ENCODE measurements at places on chromosomes 2 and 18.

GRCh38 chr2:73232403-73233153, 461 bp downstream of the PRADC1 start:
- peak; percentile 10 for DNase-seq

GRCh38 chr2:236631856-236632291, 62.2 kb downstream of the ACKR3 start:
- no peak for DNase-seq

GRCh38 chr2:23500836-23501235, 115.9 kb downstream of the KLHL29 start:
- no peak for DNase-seq

DNA sequence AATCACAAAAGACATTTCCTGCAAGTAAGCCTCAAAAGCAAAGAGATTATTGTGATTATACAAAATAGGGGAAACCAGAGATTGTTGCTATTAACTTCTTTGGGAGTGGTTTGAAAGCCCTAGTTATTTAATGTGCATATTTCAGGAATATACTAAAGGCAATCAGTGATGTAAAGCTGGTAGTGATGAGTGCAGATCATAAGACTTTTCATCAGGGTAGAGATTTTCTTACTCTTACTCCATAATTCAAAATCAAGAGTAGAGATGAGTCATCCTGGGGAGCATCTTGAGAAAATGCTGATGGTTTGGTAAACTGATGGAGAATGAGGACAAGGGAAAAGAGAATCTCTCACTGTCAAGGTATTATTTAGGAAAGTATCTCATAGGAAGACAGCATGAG, 309.5 kb downstream of the FBXO15 start:
- DNase-seq: no peak

DNA sequence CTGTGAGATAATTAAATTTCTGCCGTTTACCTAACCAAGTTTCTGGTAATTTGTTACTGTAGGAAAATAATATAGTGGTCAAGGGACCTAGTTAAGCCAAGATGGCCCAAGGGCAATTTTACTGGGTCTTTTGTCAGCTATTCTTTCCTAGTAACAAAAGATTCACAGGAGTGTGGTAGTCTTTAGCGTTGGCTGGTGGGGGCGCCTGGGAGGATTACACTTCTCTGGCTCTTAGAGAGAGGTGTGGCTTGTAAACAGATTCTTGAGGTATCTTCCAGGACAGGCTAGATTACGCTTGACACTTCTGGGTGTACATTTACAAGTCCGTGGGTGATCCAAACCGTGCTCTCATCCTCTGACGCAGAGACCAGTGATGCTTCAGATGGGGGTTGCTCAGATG, 3.3 kb upstream of the ACOXL start:
- DNase-seq: no peak

GRCh38 chr2:191441496-191442214, 196.5 kb downstream of the MYO1B start:
- no peak for DNase-seq

- DNase-seq: no peak
These were observed 191.7 kb upstream of the PIK3C3 start for GRCh38 chr18:41763361-41763760.

- no peak for DNase-seq
These were observed at the start of gene LAMA3 for GRCh38 chr18:23689031-23689615. TSS of gene LAMA3 (plus strand) at chr18:23689453. CDS start at chr18:23689684, 231 bp downstream.
